Fibroblast of lung (primary cell): ENCODE measurements at places on chromosomes 6 and 20. TPM values are rescaled to one million over a fixed set of nuclear protein-coding genes. Genes with fewer than 3 reads are reported as not detected.

The FLRT3 gene
- 5.1 and 7.6 TPM in 2 replicates for total RNA-seq

DNA sequence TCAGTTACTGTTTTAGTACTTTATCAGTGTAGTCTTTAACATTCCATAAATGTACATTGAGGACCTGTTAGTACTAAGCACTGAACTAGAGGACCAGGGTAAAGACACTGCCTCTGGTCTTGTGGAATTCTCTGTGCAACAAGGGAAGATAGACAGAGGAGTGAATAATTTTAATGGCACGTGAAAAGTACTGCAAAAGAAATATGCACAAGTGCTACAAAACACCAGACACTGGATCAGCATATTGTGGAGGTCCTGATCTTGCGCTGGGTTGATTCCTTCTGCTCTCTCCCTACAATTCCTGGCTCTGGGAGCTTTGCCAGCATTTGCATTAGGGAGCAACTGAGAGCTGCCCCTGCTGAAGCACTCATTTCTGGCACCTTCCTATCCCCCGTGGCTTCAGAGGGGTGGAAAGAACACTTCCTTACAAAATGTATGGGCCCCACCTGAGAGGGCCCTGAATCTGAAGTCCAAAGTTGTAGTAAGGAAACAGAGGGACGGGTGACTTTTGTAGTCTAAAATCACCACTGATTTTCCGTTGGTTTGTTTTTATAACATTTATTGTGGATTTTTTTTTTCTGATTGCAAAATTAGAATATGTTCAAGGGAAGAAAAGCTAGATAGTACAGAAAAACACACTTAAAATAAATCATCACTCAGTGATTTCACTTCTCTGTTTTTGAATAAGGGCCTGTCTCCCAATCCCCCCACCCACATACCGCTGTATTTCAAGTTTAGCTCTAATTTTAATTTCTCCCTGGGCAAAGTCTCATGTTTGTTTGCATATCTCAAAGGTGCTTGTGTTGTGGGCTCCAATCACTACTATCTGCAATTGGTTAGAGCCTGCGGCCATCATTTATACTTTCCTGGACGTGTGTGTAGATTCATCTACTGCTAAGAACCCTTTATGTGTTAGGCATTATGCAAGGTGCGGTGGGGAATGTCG lies 4.9 kb downstream of the PKIG start:
- DNase-seq = peak; percentile 37

GRCh38 chr6:26133730-26134129 lies 46.5 kb downstream of the HFE start:
- no peak for DNase-seq

The BACH2 gene
- total RNA-seq = 1.5 and 2.6 TPM in 2 replicates

- DNase-seq = no peak
These were observed 5.7 kb downstream of the BCL2L1 start for GRCh38 chr20:31716818-31717477.

DNA sequence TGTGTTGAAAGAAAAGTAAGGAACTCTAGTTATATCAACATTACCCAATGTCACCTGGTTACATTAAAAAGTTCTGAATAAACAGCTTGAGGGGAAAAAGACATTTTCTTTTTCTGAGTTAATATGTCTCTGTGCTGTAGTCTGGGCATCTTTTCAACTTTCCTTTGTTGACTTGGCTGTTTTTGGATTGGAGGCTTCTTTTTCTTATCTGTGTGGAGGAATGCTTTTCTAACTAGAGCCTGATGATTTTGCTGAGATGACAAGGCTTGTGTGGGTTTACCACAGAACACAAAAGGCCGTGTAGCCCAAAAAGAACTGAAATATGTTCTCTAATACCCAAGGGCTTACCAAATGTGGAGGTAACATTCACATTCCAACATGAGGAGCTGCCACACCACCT lies 161.8 kb downstream of the KCNQ5 start:
- DNase-seq = peak; percentile 24

DNA sequence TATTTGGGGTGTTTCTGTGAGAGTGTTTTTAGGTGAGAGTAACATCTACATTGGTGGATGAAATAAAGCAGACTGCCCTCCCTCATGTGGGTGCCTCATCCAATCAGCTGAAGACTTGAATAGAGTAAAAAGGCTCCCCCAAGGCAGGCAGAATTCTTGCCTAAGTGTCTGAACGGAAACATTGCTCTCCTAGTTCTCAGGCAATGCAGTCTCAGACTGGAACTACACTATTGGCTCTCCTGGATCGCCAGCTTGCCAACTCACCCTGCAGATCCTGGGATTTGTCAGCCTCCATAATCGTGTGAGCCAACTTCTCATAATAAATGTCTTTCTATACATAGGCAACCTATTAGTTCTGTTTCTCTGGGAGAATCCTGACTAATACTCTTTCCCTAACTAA lies 5.5 kb upstream of the TMEM170B start:
- no peak for DNase-seq

The VSTM2L gene
- 1.5 and 1.7 TPM in 2 replicates for total RNA-seq
